ENCODE measurements at places on chromosomes 1 and 21.

- no peak for DNase-seq
Measured at GRCh38 chr21:36532769-36533467, 53.0 kb upstream of the CLDN14 start.

- no peak for DNase-seq
Measured at GRCh38 chr1:220827445-220828178, 40.9 kb downstream of the MTARC1 start.

- peak; percentile 17 for DNase-seq
Measured at GRCh38 chr1:32291145-32291707, 657 bp upstream of the HDAC1 start.

DNA sequence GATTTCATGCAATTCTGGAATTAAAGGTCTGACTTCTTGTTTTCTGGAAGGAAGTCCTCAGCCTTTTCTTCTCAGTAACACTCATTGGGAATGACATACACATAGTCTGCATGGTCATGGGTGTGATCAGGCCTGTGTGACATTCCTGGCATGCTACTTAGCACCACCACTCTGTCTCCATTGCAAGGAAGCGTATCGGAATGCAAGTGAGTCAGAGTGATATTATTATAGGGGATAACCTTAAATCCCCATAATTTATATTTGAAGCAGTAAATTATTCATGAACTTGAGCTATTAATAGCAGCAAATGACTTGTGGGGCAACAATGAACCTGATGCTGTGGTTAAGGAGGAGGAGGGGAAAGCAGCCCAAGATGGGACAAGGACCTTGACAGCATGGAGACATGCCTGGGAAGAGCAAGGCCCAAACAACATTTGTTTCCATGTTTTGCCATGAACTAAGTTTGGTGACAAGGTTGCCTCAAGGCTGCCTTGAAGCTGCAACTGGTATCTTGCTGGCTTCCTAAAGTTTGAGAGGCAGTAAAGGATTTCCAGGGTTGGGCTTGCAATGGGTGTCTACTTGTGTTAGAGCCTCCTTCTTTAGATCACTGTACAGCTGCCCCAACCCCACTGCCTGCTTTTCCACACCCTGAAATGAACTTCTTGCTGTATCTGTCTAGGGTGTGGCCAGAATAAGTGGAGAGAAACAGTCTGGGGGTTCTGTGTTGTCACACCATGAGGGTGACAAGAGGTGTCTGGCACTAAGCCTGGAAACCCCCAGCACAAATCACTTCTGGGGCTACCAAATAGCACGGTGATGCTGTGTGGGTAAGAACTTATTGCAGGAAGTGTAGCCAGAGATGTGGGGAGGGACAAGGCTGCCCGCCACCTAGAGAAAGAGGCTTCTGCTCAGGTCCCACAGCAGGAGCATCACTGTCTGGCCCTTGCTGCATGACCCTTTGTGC is 4.6 kb downstream of the MAB21L3 start:
- peak; percentile 68 for DNase-seq

- no peak for DNase-seq
Measured at GRCh38 chr21:27291006-27291405, 324.1 kb upstream of the ADAMTS5 start.

DNA sequence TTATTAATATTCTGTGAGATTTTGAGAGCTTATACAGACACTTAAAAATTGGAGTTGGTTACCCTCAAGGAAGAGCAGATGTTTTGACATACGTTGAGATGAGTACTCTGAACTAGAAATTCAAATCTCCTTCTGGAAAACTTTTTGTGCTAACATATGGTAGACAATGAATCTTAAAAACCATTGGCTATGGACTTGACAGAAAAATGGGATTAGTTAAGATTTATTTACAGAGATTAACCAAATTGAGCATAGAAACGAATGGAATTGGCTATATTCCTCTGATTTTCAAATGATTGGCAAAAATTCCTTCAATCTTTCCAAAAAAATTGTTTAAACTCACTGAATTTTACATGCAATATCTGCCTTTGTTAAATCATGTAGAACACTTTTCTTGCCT is 1392.9 kb downstream of the BRINP3 start:
- DNase-seq, result no peak

DNA sequence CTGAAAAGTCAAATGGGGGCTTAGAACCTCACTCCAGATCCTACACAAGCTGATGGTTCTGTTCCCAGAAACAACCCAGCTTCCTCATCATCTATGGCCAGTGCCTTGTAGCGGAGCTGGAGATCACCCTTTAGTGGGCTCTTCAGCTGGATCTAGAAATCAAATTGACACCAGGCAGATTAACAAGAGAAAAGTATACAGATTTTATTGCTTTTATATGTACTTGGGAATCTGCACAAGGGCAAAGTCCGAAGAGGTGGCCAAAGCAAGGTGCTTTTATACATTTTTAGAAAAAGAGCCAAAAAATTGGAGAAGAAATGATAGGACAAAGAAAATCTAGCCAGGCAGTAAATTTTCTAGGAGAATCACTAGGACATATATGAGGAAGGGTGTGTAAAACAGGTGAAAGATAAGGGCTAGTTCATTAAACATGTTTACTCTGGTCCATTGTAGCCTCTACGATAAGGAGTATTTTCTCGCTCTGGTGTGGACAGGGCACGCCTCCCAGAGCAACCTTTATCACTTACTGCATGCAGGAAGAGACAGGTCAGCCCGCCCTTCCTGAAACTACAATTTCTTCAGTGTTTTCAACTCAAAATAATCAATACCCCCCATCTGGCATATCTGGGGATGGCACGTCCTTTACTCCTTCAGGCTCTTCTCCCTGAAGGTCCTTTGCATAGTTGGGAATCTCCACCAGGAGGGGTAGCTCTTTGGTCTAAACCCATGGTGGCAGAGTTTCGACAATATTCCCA is 14.0 kb upstream of the LGALS8 start:
- DNase-seq, result no peak

GRCh38 chr1:39359028-39359570 is 132.3 kb upstream of the BMP8A start:
- DNase-seq, result no peak

DNA sequence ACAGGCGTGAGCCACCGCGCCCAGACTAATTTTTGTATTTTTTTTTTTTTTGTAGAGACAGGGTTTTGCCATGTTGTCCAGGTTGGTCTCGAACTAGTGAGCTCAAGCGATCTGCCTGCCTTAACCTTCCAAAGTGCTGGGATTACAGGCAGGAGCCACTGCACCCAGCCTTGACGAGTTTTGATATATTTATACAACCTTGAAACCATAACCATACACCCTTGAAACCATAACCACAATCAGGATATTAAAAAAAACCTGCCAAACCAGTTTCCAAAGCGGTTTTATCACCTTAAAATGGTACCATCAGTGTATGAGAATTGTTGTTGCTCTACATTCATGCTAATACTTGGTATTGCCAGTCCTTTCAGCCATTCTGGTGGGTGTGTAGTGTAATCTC is 3.7 kb upstream of the PHACTR4 start:
- DNase-seq, result no peak
